ENCODE measurements at places on chromosomes 11 and 22.

DNA sequence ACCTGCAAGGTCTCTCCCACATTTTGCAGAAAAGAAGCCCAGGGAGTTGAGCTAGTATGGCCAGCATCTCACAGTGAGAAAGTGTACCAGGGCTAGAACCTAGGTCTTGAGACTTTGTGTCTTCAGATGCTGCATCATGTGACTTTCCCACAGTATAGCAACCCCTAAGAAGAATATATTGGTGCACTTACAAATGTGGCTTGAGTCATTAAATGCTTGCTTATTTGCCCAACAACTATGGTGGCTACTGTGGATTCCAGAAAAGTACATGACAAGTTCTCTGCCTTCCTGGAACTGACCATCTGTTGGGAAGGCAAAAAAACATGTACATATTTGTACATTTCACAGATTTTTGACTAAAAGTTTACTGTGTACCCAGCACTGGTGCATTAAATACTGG is 55.0 kb downstream of the POLD3 start:
- DNase-seq: no peak

DNA sequence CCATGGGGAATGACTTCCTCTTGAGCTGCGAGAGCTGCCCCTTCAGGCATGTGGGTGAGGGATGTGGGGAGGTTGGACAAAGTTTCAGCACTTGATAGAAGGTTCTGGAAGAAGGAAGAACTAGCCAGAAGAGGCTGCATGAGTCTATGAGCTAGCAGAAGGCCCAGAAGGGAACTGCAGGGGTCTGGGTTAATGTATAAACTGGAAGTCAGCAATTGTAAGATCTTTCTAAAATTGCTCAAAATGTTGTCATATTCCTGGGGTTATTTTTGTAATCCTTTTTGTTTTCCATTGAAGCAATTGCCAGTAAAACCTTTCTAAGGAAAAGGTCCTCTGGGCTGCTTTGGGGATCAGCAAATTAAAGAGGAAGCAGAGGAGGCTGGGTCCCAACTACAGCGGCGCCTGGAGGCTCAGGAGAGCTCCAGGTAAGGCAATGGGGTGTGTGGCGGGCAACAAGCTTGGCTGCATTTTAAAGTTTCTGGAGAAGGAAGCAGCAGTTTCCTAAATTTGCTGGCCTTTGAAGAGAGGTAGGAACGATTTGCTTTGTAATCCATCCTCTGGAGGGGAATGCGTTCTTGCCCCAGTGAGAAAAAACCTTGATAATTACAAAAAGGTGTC is 29.2 kb downstream of the ADAMTS15 start:
- no peak for DNase-seq

DNA sequence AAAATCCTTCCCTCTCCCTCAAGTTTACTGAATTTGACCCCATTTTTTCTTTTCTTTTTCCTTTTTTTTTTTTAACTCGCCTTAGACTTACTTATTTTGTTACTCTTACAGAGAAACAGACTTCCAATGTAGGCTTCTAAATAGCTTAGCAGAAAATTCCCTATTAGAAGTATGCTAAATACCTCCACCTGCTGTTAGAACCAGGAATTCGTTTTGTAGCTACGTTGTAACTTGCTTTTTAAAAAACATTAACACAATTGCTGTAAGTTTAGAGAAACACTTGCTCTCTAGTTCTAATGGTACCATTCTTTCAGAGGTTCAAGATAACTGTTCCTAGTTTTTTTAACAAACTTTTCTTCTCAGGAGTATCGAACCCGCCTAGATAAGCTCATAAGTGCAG is 324.2 kb downstream of the DCDC1 start:
- peak; percentile 30 for DNase-seq

DNA sequence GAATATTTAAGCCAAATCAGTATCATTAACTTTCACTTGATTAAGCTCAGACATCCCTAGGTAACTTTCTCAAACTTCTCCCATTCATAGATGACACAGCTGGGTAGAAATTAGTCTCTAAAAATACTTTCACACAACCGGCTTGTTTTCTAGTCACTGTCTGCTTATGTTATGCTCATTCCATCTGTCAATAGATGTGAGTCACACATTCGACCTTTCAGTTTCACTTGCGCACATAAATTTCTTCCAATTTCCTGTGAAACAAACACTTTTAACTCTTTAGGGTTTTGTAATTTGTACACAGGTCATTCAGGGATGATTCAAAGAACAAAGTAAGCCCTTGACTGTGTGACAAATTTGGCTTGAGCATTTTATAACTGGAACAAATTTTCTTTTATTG is 723.0 kb downstream of the KCNA4 start:
- DNase-seq: peak; percentile 55

DNA sequence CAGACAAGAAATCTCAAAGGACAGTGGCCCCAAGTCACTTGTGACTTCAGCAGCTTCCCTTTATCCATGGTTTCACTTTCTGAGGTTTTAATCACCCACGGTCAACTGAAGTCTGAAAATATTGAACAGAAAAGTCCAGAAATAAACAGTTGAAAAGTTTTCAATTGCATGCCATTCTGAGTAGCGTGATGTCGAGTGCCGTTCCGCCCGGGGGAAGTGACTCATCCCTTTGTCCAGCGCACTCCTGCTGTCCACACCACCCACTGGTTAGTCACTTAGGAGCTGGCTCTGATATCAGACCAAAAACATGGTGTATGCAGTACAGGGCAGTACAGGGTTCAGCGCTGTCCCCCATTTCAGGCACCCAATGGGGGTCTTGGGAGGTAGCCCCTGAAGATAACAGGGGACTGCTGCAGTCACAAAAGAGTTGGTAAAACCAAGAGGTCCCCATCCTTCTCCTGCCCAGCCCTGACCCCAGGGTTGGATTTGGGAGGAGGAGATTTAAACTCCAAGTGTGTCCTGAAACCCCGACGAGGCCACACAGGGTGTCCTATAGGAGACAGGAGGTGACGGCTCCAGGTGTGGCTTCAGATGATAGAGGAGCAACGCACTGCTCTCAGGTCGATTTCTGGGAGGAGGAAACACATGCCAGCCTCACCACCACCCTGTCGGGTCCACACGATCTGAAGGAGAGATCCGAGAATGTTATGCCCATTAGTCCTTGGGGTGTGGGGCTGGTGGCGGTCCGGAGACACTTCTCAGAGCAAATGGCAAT is 390.1 kb downstream of the CTTN start:
- peak; percentile 92 for DNase-seq

DNA sequence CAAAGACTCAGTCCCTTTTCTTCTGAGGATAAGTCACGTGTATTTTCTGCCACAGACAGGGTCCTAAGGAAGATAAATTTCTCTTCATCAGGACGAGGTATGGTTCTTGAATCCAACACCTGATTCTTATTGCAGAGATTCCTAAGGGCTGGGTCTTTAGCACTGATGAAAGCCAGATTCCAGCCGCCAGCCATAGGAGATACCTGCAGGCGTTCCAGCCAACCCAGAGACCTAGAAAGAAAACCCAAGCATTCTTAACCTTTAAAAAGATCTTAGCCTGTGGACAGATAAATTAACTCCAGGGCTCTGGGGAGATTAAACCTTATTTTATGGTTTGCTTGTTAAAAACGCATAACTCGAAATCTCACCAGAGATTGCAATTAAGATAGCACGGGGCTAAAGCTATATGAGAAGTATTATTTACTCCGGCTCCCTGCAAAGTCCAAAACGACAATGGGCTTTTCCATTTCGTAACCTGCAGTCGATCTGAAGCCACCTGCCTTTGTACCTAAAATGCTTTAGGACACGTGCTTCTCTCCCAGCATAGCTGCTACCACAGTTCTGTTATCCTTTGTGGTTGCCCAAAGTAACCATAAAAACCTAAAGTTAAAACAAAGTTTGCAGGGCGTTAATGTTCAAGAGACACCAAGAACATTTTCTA is 104.5 kb downstream of the NXPE2 start:
- DNase-seq: no peak

GRCh38 chr22:43005106-43005505 is 9.8 kb downstream of the PACSIN2 start:
- DNase-seq: no peak

DNA sequence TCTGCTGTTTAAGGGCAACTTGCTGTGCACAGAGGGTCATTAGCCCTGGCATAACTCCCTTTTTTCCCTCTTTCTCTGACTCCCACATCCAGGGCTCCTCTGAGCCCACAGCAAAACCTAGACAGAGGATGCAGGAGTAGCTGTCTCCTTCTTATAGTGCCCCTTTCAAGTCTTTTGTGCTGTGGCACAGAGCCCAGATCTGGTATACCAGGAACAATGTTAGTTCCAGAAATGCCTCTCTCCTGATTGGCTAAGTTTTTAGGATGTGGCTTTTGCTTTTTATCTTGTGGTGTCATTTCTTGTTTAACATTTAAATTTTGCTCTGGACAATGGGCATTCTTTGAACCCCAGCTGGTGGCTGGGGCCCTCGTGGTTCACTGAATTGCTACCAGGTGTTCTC is 25.6 kb upstream of the RRM1 start:
- no peak for DNase-seq

Data from A172 (cell line).